Retinal pigment epithelial cell (primary cell): ENCODE measurements at places on chromosomes 11 and 22.

DNA sequence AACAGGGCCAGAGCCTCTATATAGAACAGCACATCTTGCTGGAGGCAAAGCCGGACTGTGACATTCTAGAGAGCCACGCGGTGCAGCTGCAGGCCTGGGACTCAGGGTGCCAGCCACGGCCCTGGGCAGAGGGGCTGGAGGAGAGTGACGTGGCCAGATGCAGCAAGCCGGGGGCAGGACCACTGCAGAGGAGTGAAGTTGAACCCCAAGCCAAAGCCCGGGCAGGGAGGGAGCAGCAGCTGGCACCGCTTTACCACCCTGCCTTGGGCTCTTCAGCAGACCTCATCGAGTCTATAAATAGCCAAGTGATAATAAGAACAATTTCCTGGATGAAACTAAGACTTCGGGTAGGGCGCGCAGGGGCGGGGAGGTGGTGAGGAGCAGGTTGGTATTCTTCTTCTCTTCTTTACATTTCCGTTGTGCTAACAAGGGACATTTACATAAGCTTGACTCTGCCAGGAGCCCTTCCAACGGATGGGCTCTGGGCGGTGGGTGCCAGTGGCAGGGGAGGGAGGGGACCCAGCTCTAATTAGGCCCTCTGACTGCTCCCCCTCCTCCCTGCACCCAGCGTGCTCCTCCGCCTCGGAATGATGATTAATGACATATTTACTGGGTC is 110.2 kb downstream of the ST3GAL4 start:
- DNase-seq: no peak

GRCh38 chr11:127059286-127059685 is 58.7 kb upstream of the KIRREL3 start:
- DNase-seq: no peak

GRCh38 chr11:63682066-63683021 is 1.0 kb downstream of the RTN3 start:
- DNase-seq: no peak

- no peak for DNase-seq
Measured at GRCh38 chr11:93505703-93506102, 37.5 kb downstream of the SMCO4 start.

GRCh38 chr11:38272376-38272775 is 1674.3 kb upstream of the RAG2 start:
- no peak for DNase-seq

- DNase-seq: no peak
Measured at GRCh38 chr11:66178871-66179270, 89.6 kb upstream of the RAB1B start.

DNA sequence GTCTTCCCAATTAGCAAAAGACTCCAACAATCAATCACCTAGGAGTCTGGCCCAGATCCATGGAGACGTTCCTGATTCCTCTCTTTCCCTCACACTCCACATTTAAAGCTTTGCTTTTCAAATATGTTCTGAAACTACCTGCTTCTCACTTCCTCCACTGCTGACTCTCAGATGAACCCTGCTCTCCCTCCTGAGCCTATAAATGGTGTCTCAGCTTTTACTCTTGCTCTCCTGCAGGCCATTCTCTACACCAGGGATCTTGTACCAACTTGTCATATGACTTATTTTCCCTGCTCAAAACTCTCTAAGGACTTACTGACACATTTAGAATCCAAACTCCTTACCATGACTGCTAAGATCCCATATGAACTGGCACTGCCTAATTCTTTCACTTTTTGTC is 138.4 kb upstream of the DDI1 start:
- DNase-seq: no peak
